ENCODE measurements at places on chromosomes 6 and 20. TPM values are rescaled to one million over a fixed set of nuclear protein-coding genes. Genes with fewer than 3 reads are reported as not detected.

SLC22A1 gene
- 0.45 TPM for total RNA-seq

GRCh38 chr6:101232961-101233360 is 160.5 kb upstream of the GRIK2 start:
- H3K4me1 ChIP-seq = no peaks in the 10 kb centered on the region
- no peaks in the 10 kb centered on the region for H3K27me3 ChIP-seq
- no peaks in the 10 kb centered on the region for H3K36me3 ChIP-seq
- H3K4me3 ChIP-seq = no peak overlapping the region
- no peak for DNase-seq
- H3K27ac ChIP-seq = no peak overlapping the region

DNA sequence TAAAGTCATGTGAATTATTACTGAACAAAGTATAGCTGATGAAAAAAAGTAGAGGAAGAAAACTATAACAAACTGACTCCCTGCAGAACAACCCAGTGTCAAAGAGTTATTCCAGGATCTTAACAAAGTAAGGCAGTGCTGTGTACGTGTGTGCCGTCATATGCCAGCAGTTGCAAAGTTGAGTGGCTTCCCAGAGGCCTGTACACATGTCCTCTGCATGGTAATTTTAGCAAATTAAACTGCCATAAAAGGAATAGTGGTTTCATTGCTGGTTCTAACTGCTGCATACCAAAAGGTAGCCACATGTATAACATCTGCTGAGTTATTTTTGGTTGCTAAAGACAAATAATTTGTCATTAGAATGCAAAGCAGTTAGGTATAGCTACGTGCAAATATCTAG is 44.8 kb downstream of the RIPOR2 start:
- H3K4me1 ChIP-seq = peaks cover 58% of the 10 kb centered on the region
- H3K27me3 ChIP-seq = no peaks in the 10 kb centered on the region
- H3K27ac ChIP-seq = peak overlapping the region; percentile 99
- no peak for DNase-seq
- peak overlapping the region; percentile 41 for H3K4me3 ChIP-seq
- peaks cover 6% of the 10 kb centered on the region for H3K36me3 ChIP-seq

HLA-G gene
- 0.85 TPM for total RNA-seq

GRCh38 chr6:81561071-81561564 is 191.4 kb downstream of the TENT5A start:
- no peaks in the 10 kb centered on the region for H3K36me3 ChIP-seq
- no peaks in the 10 kb centered on the region for H3K27me3 ChIP-seq
- H3K27ac ChIP-seq = no peak overlapping the region
- DNase-seq = no peak
- H3K4me3 ChIP-seq = no peak overlapping the region

DNA sequence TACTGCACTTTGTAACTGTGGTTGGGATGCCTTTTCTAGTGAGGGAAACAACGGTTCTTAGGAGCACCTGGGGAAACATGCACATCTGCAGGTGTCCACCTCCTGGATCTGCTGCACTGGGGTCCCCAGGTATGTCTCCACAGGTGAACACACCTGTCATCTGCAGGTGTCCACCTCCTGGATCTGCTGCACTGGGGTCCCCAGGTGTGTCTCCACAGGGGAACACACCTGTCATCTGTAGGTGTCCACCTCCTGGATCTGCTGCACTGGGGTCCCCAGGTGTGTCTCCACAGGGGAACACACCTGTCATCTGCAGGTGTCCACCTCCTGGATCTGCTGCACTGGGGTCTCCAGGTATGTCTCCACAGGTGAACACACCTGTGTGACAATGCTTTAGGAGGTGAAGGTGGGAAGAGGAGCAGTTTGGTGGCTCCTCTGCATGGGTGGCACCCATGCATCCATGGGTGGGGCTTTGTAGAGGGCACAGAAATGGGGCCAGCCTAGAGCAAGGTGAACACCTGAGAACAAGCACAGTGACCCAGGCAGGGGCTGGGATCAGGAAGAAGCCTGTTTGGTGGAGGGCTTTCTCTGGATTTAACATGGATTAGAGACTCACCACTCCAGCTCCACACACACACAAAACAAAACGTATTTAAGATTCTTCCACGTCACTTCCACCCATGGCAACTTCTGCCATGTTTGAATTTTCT is 206.0 kb upstream of the CDH4 start:
- no peak for DNase-seq
- H3K4me3 ChIP-seq = no peak overlapping the region
- no peaks in the 10 kb centered on the region for H3K36me3 ChIP-seq
- no peaks in the 10 kb centered on the region for H3K27me3 ChIP-seq
- H3K4me1 ChIP-seq = no peaks in the 10 kb centered on the region

DNA sequence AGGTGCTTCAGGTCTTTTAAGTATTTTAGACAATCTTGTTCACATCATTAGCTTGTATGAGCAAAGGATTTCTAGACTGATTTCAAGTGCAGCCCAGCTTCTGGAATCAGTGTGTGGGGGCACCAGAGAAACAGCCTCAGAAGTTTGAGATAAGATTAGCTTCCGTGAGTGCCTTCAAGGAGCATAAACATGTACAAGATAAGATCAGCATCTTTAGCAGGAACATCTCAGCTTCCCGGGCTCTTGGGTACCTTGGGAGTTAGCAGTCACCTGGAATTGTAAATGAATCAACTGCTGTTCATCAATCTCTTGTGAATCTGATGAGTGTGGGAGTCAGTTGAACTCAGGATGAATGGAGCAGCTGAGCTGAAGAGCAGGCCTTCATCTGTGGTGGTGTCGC is 12.0 kb upstream of the CITED2 start:
- peaks cover 2% of the 10 kb centered on the region for H3K36me3 ChIP-seq
- H3K4me3 ChIP-seq = no peak overlapping the region
- DNase-seq = no peak
- H3K27me3 ChIP-seq = peaks cover 8% of the 10 kb centered on the region

SFTA2 gene
- not detected for total RNA-seq

SMIM8 gene
- total RNA-seq = 7.0 TPM

GRCh38 chr6:137216106-137216505 is 3.1 kb downstream of the IFNGR1 start:
- no peaks in the 10 kb centered on the region for H3K27me3 ChIP-seq
- peak overlapping the region; percentile 61 for H3K27ac ChIP-seq
- peaks cover 57% of the 10 kb centered on the region for H3K4me1 ChIP-seq
- DNase-seq = no peak
- peak overlapping the region; percentile 43 for H3K4me3 ChIP-seq

- H3K27me3 ChIP-seq = no peaks in the 10 kb centered on the region
- peak overlapping the region; percentile 12 for H3K27ac ChIP-seq
- no peaks in the 10 kb centered on the region for H3K36me3 ChIP-seq
- DNase-seq = no peak
- no peak overlapping the region for H3K4me3 ChIP-seq
- H3K4me1 ChIP-seq = peaks cover 27% of the 10 kb centered on the region
Observed at GRCh38 chr6:52299653-52300052, 15.1 kb upstream of the MCM3 start.
